Activated CD4-positive, alpha-beta T cell treated with anti-CD3 and anti-CD28 coated beads for 4 hours (primary cell): ENCODE measurements at places on chromosomes 3 and 15.

DNA sequence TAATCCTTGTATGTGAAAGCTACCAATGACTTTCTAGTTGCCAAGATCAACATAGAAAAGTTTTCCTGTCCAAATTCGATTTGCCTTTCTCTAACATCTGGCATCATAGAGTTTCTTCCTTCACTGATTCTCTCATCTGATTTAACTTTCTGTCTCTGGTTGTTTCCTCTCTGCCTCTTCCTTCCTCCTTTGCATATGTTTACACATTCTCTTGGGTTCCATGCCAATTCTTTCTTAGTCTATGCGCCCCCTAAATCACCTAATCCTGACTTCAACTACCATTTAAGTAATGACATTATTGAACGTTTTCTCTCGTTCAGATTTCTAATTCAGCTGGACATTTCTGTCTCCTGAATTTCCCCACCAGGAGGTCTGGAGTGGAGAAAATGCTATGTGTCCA, 561.9 kb upstream of the TGFBR2 start:
- no peak for DNase-seq

DNA sequence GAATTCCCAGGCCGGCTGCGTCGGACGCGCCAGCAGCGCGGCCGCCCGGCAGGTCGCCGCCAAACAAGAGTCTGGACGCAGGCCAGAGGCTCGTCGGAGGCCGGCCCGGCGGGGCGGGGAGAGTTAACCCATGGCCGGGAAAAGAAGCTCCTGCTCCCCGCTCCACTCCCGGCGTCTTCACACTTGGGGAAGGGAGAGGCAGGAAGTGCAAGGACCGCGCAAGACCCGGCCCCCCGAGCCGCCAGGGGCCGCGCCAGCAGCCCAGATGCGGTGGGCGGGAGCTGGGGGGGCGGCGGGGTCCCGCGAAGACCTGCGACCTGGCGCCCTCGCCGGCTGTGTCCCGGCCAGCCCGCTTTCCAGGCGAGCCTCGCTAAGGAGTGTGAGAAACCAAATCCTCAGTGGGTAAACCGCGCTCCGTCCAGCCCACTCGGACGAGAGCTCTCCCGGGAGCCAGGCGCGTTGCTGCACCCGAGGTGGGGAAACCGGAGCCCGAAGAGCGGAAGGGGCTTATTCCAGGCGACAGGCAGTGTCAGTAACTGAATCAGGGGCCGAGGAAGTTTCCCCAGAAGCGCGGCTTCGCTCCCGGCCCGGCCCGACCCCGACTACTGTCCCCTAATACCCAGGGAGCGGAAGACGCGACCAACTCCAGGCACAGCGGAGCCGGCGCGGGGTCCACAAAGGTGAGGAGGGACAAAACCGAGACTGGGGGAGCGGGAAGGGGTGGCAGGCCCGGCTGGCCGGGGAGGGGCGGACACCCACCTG, 721 bp downstream of the ADAMTS7 start:
- no peak for DNase-seq

DNA sequence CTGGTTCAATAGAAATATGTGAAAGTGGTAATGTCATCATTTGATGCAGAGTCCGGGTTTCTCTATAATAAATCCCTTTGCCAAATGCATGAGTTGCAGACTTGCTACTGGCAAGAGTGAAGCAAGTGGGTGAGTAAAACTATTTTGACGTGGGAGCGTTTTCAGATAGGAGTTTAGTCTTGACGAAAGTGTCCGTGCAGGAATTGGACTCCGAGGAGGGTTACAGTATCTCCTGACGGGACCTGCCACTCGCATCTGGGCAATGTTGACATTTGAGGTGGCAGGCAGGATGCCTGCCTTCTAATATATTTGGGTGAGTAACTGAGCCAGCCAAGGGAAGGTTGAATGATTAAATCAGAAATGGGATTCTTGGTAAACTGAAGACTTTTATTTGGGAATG, 16.0 kb downstream of the CDV3 start:
- DNase-seq = no peak

DNA sequence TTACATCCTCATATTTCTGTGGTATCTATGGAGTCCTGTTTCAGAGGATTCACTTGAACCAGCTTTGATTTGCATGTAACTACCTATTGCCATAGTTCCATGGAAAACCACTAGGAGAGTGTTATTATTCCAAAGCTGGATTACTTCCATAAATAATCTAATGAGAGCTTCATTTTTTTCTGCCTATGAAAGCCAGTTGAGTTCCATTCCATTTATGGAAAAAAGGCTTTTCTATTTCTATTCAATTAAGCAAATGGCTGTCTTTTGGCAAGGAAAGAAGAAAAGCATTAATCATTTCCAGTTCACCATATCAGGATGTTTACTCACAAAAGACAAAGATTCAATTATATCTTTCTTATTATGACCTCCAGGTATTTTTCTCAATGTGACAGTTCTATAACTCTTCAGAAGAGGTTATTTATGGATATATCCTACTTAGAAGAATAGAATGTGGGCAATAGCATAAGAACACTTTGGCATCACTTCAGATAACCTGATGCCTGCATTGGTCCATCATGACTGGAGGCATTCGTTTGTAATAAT, 259.9 kb upstream of the ZPLD1 start:
- no peak for DNase-seq

DNA sequence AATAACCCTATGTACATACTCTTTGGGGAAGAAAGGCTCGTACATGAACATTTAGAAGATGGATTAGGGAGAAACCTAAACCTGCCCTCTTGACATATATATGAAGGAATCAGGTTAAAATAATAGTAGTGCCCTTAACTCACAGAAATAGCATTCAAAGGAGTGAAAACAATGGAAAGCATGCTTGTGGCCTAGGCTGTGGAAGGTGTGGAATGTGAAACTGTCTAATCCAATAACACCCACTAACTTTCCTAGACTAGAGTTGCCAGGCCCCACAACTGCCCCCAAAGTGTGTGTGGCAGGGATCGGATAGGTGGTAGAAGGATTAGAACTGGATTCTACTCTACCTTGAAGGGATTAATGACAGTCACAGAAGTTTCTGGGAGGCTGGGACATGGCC, 317.4 kb upstream of the LRRFIP2 start:
- no peak for DNase-seq

DNA sequence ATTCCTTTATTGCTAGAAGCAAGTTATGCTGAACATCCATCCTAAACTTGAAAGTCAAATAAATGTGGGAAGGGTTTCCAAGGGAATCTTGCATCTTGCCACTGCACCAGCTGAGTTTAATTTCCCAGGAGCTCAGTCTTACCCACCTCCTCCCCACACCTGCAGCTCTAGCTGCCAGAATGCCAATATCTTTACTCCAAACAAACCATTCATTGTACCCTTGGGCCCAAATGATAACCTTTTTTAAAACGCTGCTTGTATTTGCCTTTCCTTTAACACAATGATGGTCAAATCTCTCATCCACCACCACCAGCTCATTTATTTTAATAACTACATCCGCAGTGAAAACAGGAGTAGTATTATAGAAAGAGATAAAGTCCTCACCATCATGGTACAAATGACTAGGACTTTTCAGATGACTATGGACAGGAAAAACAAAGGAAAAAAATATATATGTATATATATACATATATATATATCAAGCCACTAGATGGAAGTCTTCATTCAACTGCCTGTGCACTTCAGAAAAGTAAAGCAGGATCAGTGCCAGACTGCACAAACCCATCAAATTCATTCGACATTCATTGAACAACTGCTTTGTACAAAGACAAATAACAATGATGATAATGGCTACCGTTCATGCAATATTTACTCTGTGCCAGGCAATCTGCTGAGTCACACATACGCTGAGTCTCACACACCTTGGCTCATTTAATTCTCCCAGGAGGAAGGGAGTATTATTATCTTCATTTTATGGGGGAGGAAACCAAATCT, 44.0 kb downstream of the BFSP2 start:
- DNase-seq = no peak

DNA sequence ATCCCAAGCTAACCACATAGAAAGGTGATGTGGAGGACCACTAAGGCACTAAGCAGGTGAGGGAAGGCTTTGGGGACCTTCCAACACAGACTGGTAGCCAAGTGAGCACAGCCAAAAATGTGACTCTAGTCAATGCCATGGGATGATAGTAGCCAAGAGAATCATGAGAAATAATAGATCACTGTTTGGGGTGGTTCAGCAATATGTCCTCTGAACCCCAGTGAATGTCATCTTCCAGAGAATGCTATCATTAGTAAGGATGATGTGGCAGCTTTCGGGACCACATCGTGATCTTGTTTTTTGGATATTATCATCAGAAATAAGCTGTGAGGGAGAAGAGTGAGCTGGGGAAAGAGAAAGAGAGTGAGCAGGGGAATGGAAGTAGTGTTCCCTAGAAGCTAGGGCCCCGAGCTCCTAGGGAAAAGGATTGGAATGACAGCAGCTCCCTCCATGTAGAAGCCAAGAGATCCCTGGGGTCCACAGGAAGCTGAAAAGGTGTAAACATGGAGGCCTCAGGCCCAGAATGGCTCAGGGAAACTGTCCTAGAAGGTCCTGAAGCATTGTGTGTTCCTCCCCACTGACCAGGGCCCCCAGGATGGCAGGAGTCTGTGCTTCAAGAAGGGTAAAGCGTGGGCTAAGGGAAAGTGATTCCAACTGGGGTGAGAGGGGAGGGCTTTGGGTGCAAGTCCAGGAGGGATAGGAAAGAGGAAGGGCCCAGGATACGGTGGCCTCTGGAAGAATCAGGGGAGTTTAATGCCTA, 56.6 kb upstream of the KLF13 start:
- no peak for DNase-seq

DNA sequence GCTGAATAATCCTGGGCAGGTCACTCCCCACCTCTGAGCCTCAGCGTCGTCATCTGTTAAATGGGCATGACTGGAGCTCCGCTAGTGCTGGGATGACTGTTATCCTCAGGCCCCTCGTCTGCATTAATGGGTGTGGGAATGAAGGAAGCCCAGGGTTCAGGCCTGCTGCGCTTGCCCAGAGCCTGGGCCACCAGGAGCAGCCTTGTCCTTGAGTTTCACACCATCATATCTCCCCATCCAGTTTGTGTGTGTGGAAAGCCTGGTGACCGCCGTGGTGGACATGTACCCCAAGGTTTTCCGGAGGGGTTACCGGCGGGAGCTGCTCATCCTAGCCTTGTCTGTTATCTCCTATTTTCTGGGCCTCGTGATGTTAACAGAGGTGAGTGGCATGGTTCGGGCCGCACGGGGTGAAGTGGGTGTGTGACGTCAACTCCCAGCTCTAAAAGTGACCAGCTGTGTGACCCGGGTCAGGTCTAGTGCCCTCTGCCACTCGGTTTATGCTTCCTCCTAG, 63.5 kb upstream of the SLC6A1 start:
- DNase-seq = no peak

DNA sequence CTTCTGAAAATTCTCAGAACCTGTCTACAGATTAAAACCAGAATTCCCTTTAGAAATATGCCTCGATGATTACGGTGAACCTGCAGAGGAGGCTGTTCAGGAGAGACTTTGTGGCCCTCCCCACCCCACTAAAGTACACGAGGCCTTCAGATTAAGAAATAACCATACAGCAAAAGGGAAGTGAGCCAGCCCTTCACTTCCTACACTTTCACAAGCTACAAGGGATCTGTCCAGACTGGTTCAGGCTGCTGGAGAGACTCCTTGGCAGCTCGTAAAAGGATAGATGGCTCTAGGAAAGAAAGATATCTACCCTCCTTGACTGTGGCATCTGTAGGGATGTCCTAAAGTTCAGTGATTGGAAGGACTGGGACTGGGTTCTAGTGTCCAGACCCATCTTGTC, 102.6 kb downstream of the ALDH1A2 start:
- DNase-seq = no peak

- DNase-seq = no peak
Measured at GRCh38 chr3:39144748-39145380, 8.5 kb downstream of the CSRNP1 start.

DNA sequence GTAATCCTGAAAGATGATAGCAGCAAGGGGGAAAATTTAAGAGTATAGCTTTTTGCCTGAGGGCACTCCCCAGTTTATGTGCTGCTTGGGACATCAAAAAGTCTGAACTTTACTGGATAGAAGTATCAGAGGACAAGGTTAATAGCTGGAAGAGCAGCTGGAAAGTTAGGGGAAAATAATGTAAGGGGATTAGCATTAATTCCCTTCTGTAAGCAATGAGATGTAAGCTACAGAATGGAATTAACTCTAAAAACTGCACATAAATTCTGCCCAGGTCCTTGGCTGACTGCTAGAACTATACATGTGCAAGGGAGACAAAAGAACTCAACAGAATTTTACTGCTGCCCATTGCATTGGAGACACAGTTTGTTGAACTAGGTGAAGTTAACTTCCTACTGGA, 55.6 kb downstream of the ATP11B start:
- no peak for DNase-seq

DNA sequence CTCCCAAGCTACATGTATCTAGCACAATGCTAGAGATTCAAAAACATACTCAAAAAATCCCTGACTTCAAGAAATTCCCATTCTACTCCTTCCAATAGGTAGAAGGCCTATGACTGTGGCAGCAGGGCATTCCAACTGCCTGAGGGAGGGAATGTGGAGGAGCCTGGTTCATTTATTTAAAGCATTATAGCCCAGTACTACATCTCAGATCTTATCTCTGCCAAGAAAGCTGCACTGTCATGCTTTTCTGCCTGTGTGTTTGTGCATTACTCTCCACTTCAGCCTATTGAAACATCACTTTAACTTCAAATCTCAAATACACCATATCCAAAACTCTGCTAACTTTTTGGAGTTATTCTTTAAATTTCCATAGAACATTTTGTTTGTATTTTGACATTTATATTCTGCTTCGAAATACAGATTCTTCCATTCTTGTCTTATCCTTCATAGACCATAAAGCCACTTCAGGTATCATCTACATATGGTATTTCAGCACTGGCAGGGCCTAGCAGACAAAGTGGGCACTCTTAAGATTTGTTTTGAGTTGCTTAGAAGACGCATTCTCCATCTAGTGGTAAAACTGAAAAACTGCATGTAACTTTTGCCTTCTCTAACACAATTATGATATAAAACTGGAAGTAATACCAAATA, 59.1 kb upstream of the NEDD4 start:
- DNase-seq = peak; percentile 15

- no peak for DNase-seq
Measured at GRCh38 chr3:105459566-105460290, 93.0 kb downstream of the ALCAM start.

GRCh38 chr15:90654233-90655136, 62.7 kb upstream of the BLM start:
- no peak for DNase-seq

GRCh38 chr3:108406063-108406660, 104.2 kb downstream of the MYH15 start:
- DNase-seq = no peak

DNA sequence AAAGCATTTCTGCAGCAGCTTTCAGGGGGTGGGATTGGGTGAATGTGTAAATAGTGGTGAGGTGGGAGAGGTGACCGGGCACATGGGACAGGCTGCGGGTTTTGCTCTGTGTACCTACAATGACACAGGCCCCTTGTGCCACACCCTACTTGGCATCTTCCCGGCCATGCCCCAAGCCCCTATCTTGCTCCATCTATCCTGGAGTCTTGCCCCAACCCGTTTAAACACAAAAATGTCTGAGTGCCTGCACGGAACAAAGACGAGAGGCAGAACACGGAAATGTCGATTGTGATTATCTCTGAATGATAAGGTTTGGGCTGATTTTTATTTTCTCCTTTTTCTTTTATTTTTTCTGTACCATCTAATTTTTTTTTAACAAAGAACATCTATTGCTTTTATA, 46.0 kb upstream of the SLC6A1 start:
- no peak for DNase-seq

- DNase-seq = no peak
Measured at GRCh38 chr3:49646236-49646635, 27.9 kb upstream of the APEH start.
